Urinary bladder (tissue), 4 donors: ENCODE measurements at places on chromosomes 6 and 20. TPM values are rescaled to one million over a fixed set of nuclear protein-coding genes. Genes with fewer than 3 reads are reported as not detected.

GRCh38 chr6:30319146-30319835 is 7.4 kb upstream of the TRIM39 start:
- DNase-seq: no peak

- DNase-seq: no peak
Observed at GRCh38 chr6:25694366-25694765, 42.4 kb downstream of the SCGN start.

Gene IL20RA
- polyA plus RNA-seq: 2.1 TPM

- DNase-seq: no peak
Observed at GRCh38 chr6:82612475-82613039, 248.9 kb downstream of the TPBG start.

DNA sequence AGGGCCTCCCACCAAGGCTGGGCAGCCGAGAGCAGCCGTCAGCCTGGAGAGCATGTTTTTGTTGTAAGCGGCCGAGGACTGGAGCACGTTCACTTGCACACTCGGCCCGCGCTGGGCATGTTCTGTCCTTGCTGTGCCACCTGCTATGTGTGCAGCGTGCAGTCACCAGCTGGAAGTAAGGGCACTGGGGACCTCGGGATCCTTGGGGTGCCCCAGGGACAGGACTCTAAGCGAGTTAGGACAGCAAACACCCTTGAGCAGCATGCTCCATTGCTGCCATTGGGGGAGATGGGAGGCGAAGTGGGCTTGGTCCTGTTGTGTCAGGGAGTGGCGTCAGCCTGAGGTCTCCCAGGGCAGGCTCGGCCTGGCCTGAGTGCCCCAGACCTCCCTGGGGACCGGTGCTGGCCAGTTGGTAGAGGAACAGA is 18.6 kb downstream of the DYNLT1 start:
- no peak for DNase-seq

DNA sequence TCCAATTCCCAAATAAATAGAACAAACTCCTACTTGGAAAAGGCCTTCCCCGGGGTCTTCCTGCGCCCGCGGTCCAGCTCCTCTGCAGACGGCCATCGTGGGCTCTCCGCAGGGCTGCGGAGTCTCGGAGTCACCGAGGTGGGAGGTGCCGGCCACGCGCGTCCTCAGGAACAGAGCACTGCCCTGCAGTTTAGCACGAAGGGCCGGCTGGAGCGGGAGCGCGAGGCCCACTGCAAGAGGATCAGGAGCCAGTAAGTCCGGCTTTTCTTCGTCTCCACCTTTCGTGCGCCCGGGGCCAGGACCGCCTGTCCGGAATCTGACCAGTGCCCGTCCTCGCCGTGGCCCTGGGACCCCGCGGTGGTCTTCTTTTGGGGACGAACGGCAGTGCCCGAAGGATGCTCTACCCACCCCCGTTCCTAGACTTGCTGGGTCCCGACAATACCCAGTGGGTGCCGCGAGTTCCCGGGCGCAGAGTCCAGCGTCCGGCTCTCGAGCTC is 1.4 kb downstream of the BHLHE23 start:
- no peak for DNase-seq

DNA sequence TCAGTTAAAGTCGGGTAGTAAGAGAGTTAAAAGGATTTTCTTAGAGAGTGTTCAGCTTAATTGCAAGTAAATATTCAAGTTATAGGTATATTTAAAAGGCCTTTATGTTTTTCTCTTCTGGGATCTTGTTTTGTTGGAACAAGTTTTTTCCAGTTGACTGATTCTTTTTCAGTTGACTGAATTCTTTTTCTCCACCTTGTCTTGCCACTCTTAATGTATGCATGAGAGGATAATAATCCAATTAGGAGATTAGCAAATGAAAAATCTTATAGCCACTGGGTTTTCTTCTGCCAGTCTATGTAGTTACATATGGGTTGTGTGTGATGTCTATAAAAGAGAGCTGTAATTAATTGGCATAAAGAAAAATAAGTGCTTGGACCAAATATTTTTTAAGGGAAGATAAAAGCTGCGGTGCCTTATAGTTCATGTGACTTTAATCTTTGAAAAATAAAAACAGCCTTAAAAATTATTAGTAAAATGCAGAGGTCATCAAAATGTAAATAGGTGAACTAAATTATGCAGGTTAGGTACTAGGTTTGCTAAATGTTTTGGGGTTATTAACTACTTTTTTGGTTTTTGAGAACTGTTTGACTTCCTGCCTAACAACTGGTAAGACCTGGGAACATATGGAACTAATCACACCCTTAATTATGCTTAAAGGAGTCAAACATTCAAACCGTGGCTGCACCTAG is 367.2 kb downstream of the HTR1B start:
- DNase-seq: no peak

Gene GLP1R
- polyA plus RNA-seq: 0.05 TPM

DNA sequence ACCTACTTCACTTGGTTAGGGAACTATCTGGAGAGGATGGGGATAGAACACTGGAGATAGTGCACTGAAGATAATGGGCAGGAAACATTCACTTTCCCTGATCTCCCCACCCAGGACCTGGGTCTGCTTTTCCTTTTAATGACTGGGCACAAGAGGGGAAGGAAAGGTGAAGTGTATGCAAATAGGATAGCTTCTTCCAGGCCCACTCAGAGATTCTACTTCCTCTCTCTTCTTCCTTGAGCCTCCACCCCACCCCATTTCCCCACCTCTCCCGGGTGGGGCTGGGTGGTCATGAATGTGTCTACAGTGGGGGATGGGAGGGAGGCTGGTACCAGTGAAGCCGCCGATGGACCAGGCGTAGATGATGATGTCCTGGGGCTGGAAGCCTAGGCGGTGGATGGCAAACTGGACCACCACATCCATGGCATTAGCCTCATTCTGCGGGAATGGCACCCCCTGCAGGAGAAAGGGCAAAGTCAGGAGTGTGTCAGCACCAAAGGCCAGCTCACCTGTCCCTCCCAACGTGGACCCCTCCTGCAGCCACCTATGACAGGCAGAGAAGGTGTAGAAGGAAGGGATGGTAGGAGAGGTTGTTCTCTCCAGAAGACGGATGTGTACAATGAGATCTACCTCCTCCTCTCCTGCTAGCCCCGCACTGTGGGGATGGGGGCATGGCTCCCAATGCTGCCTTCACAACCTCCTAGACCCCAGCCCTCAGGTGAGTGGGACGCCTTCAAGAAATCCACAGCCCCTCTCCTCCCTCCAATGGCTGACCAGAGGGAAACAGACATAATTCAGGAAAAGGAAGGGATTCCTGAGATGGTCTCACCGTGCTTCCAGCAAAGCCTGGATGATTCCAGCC is 8.6 kb upstream of the LY6G5C start:
- DNase-seq: no peak

Gene RAB44
- polyA plus RNA-seq: 0.68 TPM

GRCh38 chr6:37303891-37304503 is 46.1 kb upstream of the TMEM217 start:
- DNase-seq: no peak

Gene HLA-G
- not detected for polyA plus RNA-seq

- DNase-seq: no peak
Observed at GRCh38 chr6:154921482-154921881, 73.6 kb upstream of the TIAM2 start.

DNA sequence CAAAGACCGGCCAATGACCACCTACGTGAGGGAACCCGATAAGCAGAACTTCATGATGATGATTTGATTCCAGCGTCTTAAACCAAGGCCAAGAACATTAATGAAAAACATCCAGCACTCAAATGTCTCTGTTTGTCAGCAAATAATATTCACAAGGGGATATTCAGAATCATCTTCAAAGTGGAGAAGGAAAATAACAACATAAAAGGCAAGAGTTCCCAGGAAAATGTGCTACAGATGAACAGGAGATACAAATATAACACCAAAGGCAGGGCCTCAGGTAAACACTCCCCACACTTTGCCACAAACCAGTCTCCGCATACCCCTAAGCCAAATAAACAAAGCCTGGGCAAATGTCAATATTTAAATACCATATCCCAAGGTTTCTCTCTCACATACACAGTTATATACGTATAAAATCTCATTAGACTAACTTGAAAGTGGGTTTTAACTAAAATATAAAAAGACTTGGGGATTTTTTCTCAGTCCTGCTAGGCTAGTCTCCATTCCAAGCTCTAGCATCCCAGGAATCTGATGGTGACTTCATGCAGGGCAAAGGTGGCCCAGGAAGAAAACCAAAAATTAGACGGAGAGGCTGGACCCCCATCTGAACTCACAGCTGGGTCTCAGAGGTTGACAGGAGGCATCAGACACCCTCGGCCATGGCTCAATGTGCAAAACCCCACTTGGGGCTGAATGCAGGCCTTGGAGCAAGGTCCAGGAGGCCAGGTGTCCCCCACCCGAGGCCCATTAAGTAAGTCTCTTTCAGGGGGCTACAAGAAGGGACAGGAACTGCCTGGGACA is 32.1 kb downstream of the TRAM2 start:
- no peak for DNase-seq

GRCh38 chr20:9572670-9573069 is 58.3 kb downstream of the LAMP5 start:
- DNase-seq: no peak

- no peak for DNase-seq
Observed at GRCh38 chr6:68086199-68086598, 548.9 kb upstream of the ADGRB3 start.

DNA sequence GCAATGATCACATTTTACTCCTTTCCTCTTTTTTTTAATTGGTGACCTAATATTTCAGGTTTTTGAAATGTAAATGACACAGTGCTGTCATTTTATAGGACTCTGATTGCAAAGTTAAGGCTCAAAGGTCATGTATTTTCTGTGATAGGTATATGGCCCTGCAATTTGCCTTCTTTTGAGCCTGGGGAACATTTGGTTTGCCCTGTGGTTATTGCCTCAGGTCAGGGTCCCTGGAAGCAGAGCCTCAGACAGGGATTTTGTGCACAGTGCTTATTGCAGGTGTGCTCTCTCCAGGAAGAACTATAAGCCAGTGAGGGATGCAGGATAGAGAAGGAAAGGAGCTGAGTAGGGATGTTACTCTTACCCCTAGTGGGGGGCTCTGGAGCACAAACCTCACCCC is 229.3 kb upstream of the ECI2 start:
- DNase-seq: no peak

DNA sequence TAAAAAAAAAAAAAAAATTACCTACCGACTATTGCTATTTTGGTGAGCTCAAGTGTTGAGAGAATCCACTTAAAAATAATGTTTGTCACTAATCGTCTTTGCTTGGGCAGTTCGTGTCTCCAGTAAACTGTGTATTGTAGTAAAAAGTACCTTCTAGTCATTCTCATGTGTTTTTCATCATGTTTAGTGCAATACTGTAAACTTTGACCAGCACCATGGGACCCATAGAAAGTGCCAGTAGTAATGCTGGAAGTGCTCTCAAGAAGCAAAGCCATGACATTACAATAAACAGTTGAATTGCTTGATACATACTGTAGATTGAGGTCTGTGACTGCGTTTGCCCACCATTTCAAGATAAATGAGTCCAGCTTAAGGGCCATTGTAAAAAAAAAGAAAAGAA is 395.2 kb downstream of the BCKDHB start:
- no peak for DNase-seq

DNA sequence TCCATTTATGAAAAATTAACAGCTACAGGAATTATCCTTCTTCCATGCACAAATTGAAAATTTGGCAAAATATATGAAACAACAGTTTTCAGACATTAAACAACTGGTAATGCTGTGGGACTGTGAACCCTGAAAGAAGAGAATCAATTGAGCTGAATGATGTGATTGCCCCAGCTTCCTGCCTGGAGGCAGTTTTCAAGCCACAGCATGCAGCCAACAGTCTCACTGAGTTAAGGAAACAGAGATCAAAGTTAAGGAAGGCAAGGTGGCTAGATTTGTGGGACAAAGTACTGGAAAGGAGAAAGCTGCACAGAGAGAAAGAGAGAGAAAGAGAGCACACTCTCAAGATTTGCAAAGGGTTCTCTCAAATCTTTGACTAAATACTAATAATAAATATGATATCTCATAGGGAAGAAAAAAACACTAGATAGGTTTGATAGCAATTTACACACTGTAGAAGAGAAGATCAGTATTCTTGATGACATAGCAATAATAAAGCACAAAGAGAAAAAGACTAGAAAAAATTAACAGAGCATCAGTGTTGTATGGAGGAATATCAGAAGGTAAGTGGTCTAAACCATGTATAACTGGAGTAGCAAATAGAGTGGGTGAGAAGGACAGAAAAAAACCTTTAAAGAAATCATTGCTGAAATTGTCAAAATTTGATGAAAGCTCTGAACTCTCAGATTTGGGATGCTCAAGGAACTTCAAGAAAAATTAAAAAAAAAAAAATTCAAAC is 70.1 kb upstream of the CNKSR3 start:
- DNase-seq: no peak

Gene TP53TG5
- polyA plus RNA-seq: 0.96 TPM

DNA sequence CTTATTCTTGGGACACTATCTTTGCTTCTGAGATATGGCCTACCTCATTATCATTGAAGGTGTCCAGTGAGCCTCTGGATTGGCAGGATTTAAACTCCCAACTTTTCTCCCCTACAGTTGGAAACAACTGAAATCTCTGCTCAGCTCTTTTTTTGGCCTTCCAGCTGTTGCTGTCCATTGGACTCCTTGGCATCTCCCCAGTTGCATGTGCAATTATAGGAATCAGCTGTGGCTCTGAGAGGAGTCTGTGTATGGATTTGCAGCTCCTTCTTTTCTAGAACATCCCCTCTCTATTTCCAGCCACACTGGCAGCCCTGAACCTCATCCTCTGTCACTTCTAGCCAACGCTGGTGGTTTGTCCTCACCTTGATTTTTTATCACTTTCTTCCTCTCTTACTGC is 21.2 kb downstream of the RAB22A start:
- no peak for DNase-seq

Gene APCDD1L
- polyA plus RNA-seq: 5.6 TPM

DNA sequence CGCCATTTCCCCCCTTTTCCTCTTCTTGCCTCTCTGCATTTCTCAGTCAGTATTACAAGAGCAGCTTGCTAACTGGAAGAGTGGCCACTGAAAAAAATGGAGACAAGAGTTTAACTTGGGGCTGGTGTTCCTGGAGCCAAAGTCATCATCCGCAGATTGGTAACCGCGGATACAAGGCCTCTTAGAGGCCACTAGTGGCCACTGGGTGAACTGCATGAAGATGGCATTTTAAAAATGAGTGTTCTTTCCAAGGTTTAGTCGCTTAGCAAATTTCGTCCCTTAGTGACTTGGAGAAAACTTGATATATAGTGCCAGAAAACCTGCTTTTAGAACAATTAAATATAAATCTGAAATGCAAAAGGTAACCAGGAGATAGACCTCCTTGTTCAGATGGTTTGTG is 4.8 kb downstream of the F13A1 start:
- no peak for DNase-seq
